ENCODE measurements at places on chromosomes 7 and 10.

- DNase-seq: no peak
Measured at GRCh38 chr10:5888351-5888750, 1.3 kb downstream of the ANKRD16 start.

DNA sequence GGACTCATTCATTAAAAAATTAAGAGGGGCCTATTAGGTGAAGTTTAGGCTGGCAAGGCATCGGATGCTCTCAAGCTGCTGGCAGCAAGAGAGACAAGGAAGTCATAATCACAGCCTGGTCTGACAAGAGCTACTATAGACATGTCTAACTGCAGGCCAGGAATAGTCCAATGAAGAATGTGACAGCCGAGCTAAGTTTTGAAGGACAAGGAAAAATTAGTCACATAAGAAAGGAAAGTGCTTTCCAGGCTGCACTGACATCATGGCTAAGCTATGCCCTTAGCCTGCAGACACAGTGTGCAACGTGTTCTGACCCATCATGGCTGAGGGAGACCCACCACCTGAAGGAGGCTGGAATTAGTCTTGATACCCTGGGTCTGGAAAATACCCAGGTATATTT is 281.1 kb downstream of the PLXNA4 start:
- no peak for DNase-seq

GRCh38 chr7:38482521-38482920 is 148.7 kb downstream of the AMPH start:
- DNase-seq: no peak

DNA sequence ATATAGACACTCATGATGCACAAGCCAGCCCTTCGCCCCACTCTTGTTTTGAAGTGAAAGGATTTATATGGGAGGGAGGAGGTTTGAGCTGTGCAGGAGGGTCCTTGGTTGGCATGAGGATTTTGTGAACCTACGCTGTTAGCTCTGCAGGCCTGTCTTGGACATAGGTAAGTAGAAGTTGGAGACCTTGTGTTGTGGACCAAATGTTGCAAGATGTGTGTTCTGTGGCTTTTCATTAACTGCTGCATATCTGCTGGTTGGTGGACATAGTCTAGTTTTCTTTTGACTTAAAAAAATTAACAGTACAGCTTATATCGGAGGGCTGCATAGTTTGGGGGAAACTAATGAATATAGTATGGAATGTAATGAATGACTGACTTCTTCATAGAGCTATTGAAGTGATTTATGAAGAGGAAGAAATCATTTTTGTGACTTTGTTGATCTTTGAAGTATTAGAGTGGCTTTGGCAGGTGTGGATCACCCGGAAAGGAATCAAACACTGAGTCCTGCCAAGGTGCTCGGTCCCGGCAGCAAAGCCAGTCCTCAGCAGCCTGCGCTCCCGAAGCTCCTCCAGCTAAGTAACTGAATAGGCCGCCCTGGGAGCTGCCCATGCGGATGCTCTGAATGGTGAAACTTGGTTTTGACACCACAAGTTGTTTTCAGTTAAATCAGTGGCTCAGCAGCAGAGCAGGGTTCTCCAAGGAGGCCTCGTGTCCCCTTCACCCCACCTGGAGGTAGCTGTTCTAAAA is 3.2 kb downstream of the MGMT start:
- DNase-seq: no peak

DNA sequence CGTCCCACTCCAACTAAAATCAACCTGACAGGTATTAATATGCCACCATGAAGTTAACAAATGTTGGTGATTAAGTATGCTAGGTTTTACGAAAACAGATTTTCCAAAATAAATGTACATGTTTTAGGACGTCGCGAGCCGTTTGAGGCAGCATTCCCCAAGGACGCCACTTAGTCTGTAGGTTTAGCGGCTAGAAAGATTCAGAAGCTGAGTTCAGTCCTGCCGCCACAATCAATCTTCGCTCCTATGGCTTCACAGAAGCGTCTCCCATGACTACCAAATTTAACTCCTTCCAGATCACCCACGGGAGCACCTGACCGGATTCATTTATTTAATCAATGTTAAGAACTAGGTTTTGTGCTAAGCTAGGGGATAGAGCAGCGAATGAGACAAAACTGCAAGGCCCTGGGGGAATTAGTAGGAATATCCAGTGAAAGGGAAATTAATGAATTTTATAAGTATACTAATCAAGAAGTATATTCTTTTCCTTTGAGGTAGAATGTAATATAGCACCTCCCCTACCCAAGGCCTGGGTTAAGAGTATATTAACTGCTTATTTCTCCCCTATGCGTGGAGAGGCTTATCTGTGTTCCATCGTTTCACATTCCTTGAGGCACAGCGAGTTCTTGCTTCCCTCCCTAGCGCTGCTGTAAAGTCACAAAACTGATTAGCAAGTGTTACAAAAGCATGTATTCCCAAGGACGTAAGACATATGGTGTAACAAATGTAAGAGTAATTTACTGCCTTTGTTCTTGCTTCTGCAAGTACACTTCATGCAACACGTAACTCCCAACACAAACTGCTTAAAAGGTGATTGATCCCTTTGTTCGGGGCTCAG is 994 bp upstream of the CYP51A1 start:
- DNase-seq: no peak

All from NCI-H510A (cell line).